Activated T-cell treated with anti-CD3 and anti-CD28 coated beads for 4 hours (primary cell): ENCODE measurements at places on chromosomes 5 and 9.
A peak's percentile ranks its signal among the peaks of the same experiment; 100 is the strongest.

DNA sequence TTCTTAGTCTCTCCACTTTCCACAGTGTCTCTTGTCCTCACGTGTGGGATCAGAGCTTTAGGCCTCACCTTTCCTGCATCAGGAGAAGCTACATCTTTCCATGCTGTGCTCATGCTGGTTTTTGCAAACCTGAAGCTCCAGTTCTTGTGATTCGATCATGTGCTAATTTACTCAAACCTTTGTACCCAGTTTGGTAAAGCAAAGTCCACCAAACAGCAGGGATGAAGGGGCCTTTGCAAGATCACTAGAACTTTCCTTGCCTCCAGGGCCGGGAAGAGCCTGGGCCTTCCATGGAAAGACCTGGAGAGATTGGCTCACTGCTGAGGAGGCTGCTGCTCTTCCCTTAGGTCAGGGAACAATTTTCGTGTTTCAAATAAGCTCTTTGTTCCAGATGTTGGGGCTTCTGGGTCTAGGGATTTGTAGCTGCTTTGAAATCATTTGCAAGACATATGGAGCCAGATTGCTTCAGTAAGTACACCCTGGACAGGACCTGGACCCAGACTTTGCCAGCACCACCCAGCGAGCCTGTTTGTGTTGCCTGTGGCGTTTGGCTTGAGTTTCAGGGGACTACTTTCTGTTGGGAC is 18.7 kb upstream of the SPATA31E1 start:
- no peak for DNase-seq

- no peak for DNase-seq
Measured at GRCh38 chr9:109574061-109574882, 76.2 kb upstream of the PTPN3 start.

DNA sequence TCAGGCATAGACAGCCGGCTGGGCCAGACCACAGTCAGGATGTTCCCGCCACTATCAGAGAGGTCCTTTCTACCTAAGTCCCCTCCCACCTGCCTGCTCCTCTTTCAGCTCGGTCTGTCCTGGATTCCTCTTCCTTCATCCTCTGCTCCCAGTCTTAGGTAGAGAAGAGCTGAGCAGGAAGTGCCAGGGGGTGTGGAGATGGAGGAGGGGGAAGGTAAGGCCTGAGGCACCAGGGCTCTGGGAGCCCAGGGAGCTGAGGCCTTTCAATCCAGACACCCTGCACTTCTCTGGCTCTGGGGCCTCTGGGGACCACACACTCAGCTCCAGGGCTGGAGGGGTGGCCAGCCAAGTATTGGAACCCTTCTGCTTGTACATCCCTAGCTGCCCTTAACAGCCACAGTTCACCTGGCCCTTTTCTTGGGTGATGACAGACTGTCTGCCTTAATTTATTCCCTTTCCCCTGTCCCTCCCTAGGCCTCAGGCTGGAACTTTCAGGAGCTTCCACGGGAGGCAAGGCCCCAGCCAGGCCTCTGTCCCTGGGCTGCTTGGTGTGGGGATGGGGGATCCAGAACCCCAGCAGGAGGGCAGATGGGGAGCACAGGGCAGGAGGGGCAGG is 15.6 kb downstream of the IRF1 start:
- DNase-seq = no peak

DNA sequence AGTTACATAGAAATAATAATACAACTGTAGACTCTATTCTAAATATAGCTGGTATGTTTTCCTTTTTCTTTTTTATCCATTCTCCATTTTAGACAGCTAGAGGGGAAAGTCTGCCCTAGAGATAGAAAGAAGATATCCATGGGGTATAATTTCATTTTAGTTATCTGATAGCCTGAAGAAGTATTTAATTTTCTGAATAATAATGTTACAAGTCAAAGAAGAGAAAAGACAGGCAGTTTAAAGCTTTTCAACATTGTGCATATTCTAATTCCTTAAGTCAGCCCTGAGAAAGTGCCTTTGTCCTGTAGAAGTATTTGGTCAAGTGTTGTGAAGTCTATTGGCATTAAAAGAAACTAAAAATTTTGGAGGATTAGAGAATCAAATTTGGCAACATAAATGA is 2.5 kb upstream of the VCAN start:
- no peak for DNase-seq

GRCh38 chr9:133073086-133074014 is 11.6 kb downstream of the CEL start:
- DNase-seq = no peak

DNA sequence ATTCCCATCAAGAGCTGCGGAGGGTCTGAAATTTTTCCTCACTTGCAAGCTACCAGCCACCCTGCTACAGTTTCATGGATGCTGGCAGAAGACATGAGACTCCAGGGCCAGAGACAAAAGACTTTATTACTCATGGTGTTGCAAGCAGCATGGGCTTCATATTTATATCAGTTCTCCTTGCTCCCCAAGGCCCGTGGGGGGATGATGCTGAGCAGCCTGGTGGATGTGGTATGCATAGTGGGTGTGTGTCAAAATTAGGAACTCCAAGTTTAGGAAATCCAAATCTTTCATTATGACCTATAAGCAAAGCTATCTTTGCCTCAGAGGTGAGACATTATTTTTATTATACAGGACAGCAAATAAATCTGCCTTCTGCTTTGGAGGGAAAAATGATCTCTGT is 105.7 kb upstream of the ALDH1B1 start:
- no peak for DNase-seq

DNA sequence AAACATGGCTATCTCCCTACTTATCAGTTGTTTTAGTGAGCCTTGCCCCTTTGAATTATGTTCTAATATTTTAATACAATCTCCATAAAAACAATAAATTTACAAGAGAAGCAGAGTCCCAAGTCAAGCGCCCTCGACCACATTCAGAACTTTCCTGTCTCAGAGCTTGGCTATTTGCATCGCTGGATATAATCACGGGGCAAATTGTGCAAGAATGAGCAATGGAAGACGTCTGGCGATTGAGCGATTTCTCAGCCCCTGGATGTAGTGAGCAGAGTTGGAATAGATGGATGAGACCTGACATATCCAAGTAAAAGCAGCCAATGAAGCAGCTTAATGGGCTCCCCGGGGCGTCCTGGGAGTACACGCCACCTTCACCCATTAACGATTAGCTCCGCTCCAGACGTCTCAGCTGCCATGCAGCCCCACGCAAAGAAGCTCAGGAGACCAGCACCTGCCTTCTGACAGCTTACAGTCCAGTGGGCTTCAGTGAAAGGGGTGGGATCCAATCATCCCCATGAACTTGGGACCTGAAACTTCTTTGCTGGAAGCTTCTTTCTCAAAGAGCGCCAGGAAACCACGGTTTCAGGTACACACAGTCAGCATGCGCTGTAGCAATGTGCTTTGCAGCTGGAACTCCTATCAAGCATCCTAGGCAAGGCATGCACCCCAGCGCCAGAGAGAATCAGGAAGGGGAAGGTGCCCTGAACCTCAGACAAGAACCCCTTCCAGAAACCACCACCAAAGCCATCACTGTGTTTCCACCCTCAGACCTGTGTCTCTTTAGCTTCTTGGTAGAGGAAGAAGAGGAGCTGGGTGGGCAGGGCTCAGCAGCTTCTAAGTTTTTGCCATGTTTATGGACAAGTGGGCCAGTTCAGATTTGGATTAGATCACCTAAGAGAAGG is 92.0 kb upstream of the IRX4 start:
- DNase-seq = no peak

- DNase-seq = no peak
Measured at GRCh38 chr9:123843703-123844102, 86.2 kb downstream of the DENND1A start.

- no peak for DNase-seq
Measured at GRCh38 chr9:94169968-94170367, 85.7 kb downstream of the PTPDC1 start.

DNA sequence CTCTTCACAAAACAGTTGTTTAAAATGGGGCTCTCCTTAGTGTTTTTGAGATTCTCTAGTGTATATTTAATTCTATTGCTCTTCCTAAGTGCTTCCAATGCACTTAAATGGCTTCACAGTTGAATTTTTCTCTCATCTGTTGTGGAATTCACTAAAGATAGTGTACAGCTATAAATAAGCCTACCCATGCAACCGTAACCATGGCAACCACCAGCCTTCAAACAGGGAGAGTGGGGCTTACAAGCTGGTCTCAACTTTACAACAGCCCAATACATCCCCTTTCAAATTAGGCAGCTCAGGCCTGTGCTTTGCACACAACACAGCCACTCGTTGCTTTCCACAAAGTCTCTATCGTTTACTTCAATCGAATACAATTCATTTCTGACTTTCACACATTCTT is 144.0 kb upstream of the PLPPR1 start:
- DNase-seq = no peak

- DNase-seq = no peak
Measured at GRCh38 chr5:95711501-95712346, 19.4 kb upstream of the RHOBTB3 start.

GRCh38 chr5:9314558-9314957 is 231.3 kb downstream of the SEMA5A start:
- DNase-seq = no peak

- DNase-seq = no peak
Measured at GRCh38 chr9:110115826-110116542, 92.0 kb downstream of the C9orf152 start.

- no peak for DNase-seq
Measured at GRCh38 chr9:5425006-5425628, 12.6 kb downstream of the PLGRKT start.

DNA sequence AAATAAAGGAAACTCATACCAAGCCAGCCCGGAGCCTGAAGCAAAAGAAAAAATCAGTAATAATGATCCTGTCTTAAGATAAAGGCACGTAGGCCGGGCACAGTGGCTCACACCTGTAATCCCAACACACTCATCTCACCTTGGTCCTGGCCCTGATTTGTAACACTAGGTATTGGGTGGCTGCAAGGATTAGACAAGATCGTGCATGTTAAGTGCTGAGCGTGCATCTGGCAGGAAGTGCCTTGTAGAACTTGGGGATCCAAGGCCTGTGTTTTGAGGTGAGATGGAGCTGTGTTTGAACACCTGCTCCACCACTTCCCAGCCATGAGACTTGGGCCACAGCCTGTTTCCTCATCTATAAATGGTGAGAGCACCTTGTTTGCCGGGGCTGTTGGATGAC is 41.5 kb downstream of the SPRY4 start:
- DNase-seq = no peak

DNA sequence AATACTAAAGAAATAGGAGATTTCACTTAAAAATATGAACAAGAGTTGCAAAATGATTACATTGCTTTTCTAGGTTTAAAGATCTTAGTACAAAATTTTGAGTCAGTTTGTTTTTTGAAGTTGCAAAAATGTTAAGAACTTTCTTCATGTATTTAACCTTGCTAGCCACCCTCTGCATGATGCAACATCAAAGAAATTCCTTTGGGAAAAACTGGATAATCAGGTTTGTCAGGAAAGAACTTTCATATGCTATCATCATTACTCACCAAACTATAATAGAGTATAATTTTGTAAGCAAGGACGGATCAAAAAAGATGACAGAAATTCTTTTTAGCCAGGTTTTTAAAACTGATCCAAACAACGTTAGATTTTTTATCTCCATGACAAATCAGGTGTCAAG is 116.9 kb upstream of the MRPS30 start:
- DNase-seq = no peak

DNA sequence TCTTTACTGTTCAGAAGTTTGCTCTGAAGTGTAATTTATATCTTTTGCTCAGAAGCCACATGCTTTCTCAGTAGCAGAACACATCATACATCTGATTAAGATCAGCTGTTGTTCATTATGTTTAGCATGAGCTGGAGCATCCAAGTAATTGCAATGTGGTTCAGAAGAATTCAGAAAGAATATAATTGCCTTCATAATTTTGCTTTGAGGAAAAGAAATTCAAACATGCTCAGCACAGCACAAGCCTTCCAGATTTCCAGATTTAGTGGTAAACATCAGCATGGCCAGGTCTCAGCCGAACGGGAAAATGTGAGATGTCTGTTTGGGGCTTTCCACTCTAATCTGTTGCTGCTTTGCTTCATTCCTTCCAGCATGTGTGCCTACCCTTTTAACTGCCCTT is 65.9 kb downstream of the ITGA1 start:
- no peak for DNase-seq

DNA sequence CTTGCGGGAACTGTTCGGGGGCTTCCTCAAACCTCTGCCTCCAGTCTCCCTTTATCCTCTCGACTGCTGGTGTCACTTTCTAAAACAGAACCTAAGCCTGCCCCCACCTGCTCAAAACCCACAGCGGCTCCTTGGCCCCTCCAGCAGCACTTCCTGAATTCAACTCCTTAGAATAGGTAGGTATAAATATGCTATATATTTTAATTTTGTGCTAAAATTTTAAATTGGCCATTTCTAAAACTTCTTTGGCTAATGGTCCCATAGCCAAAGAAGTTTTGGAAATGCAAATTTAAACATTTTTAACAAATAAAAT is 71.8 kb upstream of the TBC1D2 start:
- no peak for DNase-seq

GRCh38 chr9:92668746-92669526 is 995 bp downstream of the IPPK start:
- peak; percentile 33 for DNase-seq

DNA sequence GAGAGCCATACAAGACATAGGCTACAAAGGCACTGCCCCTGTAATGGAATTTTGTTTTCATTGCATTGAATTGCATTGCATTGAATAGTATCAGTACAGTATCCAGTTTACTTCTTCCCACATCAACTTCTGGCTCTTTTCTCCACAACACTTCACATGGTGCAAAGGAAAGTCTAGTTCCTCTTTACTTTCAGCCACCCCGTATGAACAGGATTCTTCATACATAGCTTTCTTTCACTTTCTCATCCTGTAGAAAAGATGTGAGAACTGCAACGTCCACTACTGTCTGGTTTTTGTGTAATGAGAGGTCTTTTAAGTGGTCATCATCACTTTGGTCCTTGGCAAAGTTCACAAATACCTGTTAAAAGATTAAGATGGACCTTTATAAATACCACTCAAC is 20.2 kb downstream of the NIPSNAP3B start:
- no peak for DNase-seq

GRCh38 chr9:35656348-35656747 is 1.5 kb downstream of the RMRP start:
- no peak for DNase-seq

GRCh38 chr5:27020973-27021372 is 17.4 kb downstream of the CDH9 start:
- DNase-seq = no peak

- peak; percentile 3 for DNase-seq
Measured at GRCh38 chr9:21030389-21031035, 928 bp downstream of the HACD4 start.

DNA sequence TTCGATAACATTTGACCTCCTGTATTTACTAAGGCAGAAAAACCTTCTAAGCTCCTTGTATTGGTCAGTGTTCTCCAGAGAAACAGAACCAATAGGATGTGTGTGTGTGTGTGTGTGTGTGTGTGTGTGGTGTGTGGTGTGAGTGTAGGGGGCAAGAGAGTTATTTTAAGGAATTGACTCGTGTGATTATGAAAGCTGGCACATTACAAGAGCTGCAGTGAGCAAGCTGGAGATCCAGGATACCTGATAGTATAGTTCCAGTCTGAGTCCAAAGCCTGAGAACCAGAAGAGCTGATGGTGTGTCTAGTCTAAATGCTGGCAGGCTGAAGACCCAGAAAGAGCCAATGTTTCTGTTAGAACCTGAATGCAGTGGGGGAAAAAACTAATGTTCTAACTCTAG is 21.2 kb upstream of the PIK3R1 start:
- DNase-seq = no peak

GRCh38 chr9:77907585-77907984 is 124.0 kb downstream of the GNAQ start:
- no peak for DNase-seq
